ENCODE measurements at places on chromosomes 1 and 21.

DNA sequence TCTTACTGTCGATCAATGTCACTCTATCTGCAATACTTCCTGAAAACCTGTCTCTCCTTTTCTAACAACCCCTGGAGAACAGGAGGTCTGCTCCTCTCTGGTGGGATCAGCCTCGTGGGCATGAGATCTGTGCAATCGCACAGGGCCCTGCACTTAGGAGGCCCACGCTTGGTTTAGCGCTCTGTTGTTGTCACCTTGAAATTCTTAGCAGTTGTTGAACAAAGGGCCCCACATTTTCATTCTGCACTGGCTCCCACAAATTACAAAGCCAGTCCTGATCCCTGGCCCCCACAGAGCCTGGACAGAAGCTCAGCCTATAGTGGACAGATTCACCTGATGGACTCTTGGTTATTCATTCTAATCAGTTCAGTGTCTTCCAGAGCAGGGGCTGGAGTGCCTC, 18.6 kb downstream of the SPOCD1 start:
- no peak for DNase-seq

DNA sequence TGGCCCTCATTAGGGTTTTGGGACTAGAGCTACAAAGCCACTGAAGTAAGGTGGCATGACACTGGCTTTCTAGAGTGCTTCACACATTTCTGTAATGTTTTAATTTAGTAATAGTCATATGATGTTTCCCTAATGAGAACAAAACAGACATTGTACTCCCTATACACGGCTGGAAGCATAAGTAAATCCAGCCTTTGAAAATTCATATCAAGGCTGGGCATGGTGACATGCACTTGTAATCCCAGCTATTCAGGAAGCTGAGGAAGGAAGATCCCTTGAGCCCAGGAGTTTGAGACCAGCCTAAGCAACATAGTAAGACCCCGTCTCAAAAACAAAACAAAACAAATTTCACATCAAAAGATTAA, 7.4 kb downstream of the USP48 start:
- no peak for DNase-seq

DNA sequence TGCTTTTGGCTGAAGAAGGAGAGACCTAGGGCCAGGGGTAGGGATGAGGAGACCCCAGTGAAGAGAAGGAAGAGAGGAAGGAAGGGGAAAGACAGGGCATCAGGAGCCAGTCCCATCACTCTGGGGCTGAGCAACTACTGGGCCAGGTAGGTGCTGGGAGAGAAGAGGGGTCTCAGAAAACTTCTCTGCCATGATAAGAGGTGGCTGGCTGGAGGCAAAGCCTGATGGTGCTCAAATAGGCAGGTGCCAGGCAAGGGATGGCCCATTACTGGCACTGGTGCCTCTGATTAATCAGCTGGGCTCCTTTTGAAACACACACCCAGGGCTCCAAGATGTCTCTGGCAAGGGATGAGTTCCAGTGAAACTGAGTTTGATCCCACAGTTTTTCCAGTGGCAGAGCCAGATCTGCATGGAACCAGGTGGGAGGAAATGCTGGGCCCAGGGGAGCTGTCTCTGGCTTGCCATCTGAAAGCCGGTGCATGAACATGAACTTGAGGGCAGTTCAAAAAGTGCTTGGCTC, 2.8 kb downstream of the CSF1 start:
- DNase-seq, result no peak

- DNase-seq, result no peak
These were observed 342.8 kb upstream of the KAZN start for GRCh38 chr1:14255711-14256110.

GRCh38 chr1:28518745-28519341, 13.0 kb downstream of the RCC1 start:
- DNase-seq, result no peak

GRCh38 chr1:233459968-233460367, 132.4 kb downstream of the MAP3K21 start:
- DNase-seq, result no peak

- no peak for DNase-seq
These were observed 4.4 kb upstream of the C4BPB start for GRCh38 chr1:207084232-207084631.

DNA sequence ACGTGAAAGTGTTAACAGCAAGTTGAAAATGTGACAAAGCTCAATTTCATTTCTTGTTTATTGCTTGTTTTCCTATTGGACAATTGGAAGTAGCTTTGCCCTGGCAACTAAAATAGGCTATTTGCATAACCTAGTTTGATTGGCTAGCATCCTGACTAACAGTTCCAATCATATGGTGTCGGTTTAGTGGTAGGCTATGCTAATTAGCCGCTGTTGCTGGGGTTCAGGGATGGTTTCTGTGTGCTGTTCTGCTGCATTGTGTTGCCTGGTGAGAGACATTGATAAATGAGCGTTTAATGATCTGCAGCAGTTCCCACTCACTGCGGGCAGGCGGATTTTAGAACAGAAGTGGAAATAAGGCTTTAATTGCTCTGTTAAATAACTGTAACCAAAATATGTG, 68.5 kb downstream of the DYRK1A start:
- no peak for DNase-seq

- DNase-seq, result no peak
These were observed 375.4 kb downstream of the LTN1 start for GRCh38 chr21:28617300-28617699.

- DNase-seq, result no peak
These were observed 4.8 kb upstream of the SLC2A1 start for GRCh38 chr1:42963378-42964043.

- DNase-seq, result no peak
These were observed 7.4 kb downstream of the LHX9 start for GRCh38 chr1:197924516-197925123.

DNA sequence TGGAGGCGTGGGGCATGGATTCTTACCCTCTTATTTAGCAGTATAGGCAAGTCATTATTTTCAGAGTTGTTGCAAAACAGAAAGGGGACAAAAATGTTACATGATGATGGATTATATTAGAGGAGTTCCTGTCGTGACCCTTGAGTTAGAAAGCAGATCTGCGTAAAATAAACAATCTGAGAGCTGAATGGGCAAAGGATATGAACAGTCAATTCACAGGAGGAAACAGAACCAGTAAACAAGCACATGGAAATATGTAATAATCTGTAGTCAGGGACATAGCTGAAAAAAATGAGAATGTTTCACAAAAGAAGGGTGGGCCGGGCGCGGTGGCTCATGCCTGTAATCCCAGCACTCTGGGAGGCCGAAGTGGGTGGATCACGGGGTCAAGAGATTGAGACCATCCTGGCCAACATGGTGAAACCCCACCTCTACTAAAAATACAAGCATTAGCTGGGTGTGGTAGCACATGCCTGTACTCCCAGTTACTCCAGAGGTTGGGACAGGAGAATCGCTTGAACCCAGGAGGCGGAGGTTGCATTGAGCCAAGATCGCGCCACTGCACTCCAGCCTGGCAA, 20.9 kb downstream of the RCAN1 start:
- no peak for DNase-seq

DNA sequence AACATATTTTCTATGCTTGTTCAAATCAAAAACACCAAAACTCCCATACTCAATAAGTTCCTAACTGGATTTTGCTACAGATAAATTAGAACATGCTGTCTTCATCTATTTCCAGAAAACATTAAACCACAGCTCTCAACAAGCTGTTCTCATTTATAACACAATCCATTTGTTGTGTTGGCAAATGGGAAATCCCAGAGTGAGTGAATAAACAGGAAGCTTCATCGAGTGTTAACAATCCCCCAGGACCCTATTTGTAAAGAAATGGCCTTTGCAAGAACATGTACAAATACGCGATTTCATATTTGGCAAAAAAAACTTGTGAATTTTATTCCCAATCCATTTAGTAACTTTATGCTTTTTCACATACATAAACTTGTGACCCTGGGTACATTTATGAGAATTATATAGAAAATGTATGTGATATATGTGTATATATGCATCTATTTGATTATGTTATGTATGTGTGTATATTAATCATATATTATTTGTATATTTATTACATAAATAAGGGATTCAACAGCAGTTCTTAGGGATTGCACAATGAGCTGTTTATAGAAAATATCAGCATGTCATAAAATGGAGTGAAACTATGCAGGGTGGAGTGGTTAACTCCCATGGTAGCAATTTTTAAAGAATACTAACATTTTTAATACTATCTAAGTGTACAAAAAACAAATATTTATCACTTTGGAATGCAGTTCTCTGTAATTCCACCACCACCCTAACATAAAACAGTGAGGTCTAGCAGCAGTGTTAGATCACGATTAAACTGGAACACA, 160.0 kb downstream of the NEGR1 start:
- no peak for DNase-seq

DNA sequence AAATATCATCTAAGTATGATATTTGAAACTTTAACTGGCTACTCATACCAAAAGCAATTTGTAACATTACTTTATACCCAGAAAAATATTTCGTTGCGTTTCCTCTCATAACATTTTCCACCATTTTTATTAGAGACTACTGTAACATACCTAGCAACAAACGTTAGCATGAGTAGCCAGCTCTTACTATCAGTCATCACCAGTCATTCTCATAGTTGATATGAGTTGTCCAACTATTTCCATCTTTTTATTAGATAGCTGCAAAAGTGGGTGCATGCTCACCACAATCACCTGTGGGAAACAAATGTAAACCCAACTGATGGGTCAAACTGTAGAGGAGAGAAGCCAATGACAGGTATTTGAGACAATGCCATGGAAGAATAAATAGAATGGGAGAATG, 114.6 kb downstream of the AKT3 start:
- no peak for DNase-seq

GRCh38 chr21:33403128-33403785, at the start of gene IFNGR2:
Gene IFNGR2, plus strand, starts transcription at chr21:33403413. Its CDS starts 131 bp downstream, at chr21:33403544.
- no peak for DNase-seq

DNA sequence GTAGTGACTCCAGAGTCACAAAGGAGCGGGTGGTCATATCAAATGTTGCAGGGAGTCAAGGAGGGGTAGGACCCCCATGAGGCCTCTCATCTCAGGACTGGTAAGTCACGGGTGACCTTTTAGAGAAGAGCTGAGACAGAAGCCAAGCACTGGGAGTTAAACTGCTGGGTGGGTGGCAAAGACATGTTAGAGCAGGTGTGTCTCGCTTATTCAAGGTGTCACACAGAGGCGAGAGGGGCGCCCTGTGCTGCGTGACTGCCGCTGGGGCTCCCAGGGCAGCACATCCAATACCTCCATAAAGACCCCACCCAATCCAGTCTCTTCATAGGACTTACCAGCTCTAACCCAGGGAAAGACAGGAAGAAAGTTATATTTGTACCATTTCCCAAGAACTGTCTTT, 15.2 kb downstream of the CASQ2 start:
- DNase-seq, result no peak

- DNase-seq, result no peak
These were observed 1046.2 kb downstream of the BRINP3 start for GRCh38 chr1:189431447-189431846.

DNA sequence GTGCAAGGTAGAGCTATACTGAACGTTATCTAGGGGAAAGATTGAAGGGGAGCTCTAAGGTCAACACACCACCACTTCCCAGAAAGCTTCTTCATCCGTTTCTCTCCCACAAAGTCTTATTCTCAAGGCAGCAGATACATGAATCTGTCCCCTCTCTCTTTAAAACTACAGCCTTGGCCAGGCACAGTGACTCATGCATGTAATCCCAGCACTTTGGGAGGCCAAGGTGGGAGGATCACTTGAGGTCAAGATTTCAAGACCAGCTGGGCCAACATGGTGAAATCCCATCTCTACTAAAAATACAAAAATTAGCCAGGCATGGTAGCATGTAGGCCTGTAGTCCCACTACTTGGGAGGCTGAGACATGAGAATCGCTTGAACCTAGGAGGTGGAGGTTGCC, 8.1 kb downstream of the CYP4X1 start:
- no peak for DNase-seq

DNA sequence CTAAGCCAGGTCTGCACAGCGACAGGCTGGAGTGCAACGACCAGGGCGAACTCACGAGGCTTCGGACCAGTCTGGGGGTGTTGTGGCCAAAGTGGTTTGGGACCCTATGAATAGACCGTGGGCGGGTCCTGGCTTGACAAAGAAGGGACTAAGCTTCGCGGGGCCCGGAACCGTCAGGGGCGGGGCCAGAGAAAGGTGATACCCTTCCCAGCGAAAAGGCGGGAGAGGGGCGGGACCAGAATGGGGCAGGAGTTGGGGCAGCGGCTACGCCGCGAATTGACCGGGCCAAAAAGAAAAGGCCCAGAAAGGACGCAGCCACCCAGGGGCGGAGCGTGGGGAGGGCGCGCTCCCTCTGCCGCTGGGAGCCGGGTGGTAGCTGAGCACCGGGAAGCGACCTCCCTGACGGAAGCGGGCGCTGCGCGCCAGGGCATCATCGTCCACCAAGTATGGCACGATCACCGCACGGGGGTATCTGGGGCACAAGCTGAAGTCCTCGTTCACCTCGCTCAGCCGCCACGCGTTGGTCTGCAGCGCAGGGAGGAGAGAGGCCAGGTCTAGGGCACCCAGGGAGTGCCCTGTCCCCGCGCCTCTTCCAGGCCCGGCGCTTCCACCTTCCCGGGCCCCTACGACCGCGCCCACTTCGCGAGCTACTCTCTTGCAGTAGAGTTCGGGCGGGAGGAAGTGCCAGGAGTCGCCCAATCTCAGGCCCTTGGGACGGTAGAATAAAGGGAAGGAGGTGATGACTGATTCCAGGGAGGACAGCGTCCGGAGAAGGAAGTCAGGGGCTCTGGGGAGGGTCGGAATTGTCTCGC, 6.7 kb upstream of the FAM167B start:
- no peak for DNase-seq

DNA sequence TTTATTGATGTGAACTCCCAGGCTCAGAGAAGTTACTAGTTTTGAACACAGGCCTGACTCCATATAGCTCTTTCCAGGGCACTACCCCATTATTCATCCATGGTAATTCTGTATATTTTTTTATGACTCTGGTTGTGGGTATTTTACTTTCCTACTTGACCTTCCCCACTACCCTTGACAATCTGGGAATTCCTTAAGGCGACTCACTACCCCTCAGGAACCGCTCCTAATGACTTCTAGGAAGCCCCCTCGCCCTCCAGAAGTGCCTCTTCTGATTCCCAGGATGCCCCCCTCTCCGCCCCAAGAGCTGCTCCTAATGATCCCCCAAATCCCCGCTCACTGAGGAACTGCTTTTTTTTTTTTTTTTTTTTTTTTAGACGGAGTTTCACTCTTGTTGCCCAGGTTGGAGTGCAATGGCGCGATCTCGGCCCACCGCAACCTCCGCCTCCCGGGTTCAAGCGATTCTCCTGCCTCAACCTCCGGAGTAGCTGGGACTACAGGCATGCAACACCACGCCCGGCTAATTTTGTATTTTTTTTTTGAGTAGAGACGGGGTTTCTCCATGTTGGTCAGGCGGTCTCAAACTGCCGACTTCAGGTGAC, 972 bp upstream of the KDM4A start:
- DNase-seq, result no peak

DNA sequence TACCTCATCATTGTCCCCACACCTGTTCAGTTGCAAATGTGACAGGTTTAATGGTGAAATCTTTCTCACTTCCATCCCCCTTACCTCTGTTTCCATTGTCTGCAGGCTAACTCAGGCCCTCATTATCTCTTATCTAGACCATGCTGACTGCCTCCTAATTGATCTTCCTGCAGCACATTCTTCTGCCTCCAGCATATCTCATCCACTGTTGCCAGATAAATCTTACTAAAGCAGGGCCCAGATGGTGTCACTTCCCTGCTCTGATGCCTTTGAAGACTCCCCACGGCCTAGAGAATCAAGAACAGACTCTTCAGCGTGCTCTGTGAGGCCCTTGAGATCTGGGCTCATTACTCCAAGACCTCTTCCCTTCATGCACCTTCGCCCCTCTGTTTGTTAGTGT, 230.1 kb downstream of the DUSP10 start:
- no peak for DNase-seq

GRCh38 chr1:219460081-219460895, 152.6 kb downstream of the ZC3H11B start:
- DNase-seq, result no peak
